Activated CD4-positive, alpha-beta T cell treated with anti-CD3 and anti-CD28 coated beads, Interleukin-10, Interleukin-2, amounts not matched to agents 100 ng/mL and 50 ng/mL, durations not matched to agents 16 hours and 8 hours (primary cell): ENCODE measurements at places on chromosomes 3 and 15.

GRCh38 chr15:70535071-70535954 lies 228.0 kb downstream of the UACA start:
- peak; percentile 61 for DNase-seq

DNA sequence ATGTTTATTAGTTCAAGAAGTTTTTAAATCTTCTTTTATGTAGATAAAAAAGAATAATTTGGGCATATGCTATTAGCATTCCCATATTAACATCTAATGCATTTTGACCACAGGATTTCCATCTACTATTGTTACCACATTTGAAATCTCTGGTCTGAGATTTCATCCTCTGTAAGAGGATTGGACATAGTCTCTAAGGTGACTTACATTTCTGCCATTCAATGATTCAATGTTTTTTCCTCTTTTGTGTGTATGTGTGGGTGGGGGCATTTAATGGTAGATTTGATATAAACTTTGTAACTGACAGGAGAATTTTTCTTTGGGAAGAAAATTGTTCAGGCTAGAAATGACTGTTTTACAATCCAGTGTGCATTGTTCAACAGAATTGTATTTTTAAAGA lies 307.3 kb upstream of the RBMS3 start:
- DNase-seq, result no peak

- DNase-seq, result peak; percentile 19
Observed at GRCh38 chr3:19030522-19030839, 117.8 kb upstream of the KCNH8 start.

GRCh38 chr3:36697229-36698001 lies 66.9 kb downstream of the DCLK3 start:
- no peak for DNase-seq

GRCh38 chr3:36817806-36818533 lies 53.6 kb upstream of the DCLK3 start:
- no peak for DNase-seq

- DNase-seq, result no peak
Observed at GRCh38 chr3:30611613-30612436, 5.4 kb downstream of the TGFBR2 start.

DNA sequence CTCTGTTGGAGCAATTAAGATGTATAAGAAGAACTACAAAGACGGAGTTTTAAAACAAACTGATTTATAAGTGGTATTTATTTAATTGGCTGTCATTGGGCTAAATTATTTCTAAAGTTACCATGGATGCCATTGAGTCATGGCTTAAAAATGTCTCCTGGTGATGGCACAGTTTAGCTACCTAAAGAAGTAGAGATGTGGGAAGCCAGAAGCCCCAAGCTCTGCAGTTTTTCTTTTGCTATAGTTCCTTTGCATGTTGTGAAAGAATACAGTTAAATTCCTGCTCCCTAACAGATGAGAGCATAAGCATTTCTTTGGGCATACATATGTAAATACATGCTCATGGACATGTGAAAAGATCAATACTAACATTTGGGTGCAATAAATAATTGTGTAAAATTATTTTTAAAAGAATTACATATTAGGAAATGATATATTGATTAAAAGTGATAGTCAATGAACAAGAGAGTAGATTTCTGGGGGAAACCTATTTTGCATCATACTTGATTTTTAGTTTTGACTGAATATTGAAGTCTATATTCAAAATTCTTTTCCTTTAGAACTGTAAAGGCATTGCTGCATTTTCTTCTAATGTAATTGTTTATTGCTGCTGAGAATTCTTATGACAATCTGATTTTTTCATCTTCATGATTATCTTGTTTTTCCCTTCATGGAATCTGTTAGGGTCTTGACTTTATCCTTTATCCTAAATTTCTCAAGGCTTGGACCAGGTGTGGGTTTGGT lies 2.1 kb downstream of the OPA1 start:
- no peak for DNase-seq
